ENCODE measurements at places on chromosomes 3 and 15. TPM values are rescaled to one million over a fixed set of nuclear protein-coding genes. Genes with fewer than 3 reads are reported as not detected.

Gene CHRNA7
- total RNA-seq, result 0.20 TPM

Gene FGF12
- 0.35 TPM for total RNA-seq

Gene NR2E3
- total RNA-seq, result not detected

Gene NEO1
- total RNA-seq, result 21.9 TPM

Gene SLC6A1
- not detected for total RNA-seq

Gene KCNH8
- total RNA-seq, result 0.75 TPM

Gene SLC28A2
- total RNA-seq, result not detected

Gene POLQ
- total RNA-seq, result 0.23 TPM

Gene HRG
- not detected for total RNA-seq

Gene TRH
- not detected for total RNA-seq

Gene LSAMP
- not detected for total RNA-seq

Gene GP5
- 6.1 TPM for total RNA-seq

Gene ATP13A4
- 1.2 TPM for total RNA-seq

Gene STX19
- total RNA-seq, result not detected

Gene LRRC49
- 5.2 TPM for total RNA-seq

Gene TGM4
- total RNA-seq, result not detected

Gene LINGO1
- not detected for total RNA-seq

Gene PPP1R14D
- total RNA-seq, result not detected

Gene FOXB1
- 0.22 TPM for total RNA-seq

Gene C2CD4A
- 0.65 TPM for total RNA-seq

Gene NXPE3
- 30.6 TPM for total RNA-seq

Gene PEX11A
- total RNA-seq, result 0.37 TPM

Gene FILIP1L
- 0.82 TPM for total RNA-seq

Gene GNAT1
- total RNA-seq, result 0.10 TPM

Gene GPR27
- total RNA-seq, result 1.0 TPM

Gene GOLGA8T
- total RNA-seq, result 0.17 TPM

Gene TMEM108
- total RNA-seq, result 0.29 TPM

Gene PAQR5
- total RNA-seq, result not detected

Gene ACSBG1
- 0.05 TPM for total RNA-seq

Gene CADPS
- total RNA-seq, result not detected

Gene PLSCR4
- total RNA-seq, result not detected

Gene UBAP1L
- total RNA-seq, result 7.8 TPM

Gene NR1I2
- total RNA-seq, result 0.20 TPM

Gene CHDH
- total RNA-seq, result 0.94 TPM

Gene ARPP19
- 111 TPM for total RNA-seq

Gene ST8SIA2
- not detected for total RNA-seq

Gene CHRM5
- not detected for total RNA-seq

Gene DNAJA4
- 28.0 TPM for total RNA-seq

Gene HACD2
- 16.2 TPM for total RNA-seq

Gene SI
- not detected for total RNA-seq

Gene FAM3D
- not detected for total RNA-seq

Gene TTBK2
- 15.1 TPM for total RNA-seq

Gene GTF2A2
- total RNA-seq, result 48.0 TPM

Gene ARNT2
- total RNA-seq, result not detected

Gene FBXW12
- not detected for total RNA-seq

Gene ABHD6
- 2.9 TPM for total RNA-seq

Gene CPN2
- total RNA-seq, result not detected

Gene RBP2
- total RNA-seq, result not detected

Gene LDHAL6B
- not detected for total RNA-seq

Gene DZIP1L
- total RNA-seq, result not detected

Gene UPK1B
- total RNA-seq, result not detected

Gene ZPLD1
- not detected for total RNA-seq

Gene REC114
- not detected for total RNA-seq

All from T-helper 17 cell (primary cell).